Camera-type eye (tissue), 1 donor: ENCODE measurements at places on chromosomes 1 and 21. TPM values are rescaled to one million over a fixed set of nuclear protein-coding genes. Genes with fewer than 3 reads are reported as not detected.

The FABP3 gene
- total RNA-seq = 27.0 TPM

The DDX59 gene
- 38.0 TPM for total RNA-seq

The LGR6 gene
- 3.6 TPM for total RNA-seq

The LCE1D gene
- not detected for total RNA-seq

The JAM2 gene
- 55.3 TPM for total RNA-seq

The TNFSF18 gene
- total RNA-seq = 0.16 TPM

The DCDC2B gene
- not detected for total RNA-seq

The RNF223 gene
- not detected for total RNA-seq

The FTCD gene
- 1.1 TPM for total RNA-seq

The CCDC30 gene
- 8.5 TPM for total RNA-seq

The FAM163A gene
- total RNA-seq = 1.3 TPM

The RAB13 gene
- total RNA-seq = 26.3 TPM

The ESRRG gene
- total RNA-seq = 101 TPM

The RYR2 gene
- 7.6 TPM for total RNA-seq

The KCNAB2 gene
- 17.3 TPM for total RNA-seq

The ZNF695 gene
- total RNA-seq = 3.1 TPM

The LAPTM5 gene
- total RNA-seq = 11.3 TPM

The VAMP3 gene
- total RNA-seq = 63.3 TPM

The BEND5 gene
- total RNA-seq = 16.3 TPM

The KLHL20 gene
- 62.1 TPM for total RNA-seq

The DDAH1 gene
- total RNA-seq = 47.2 TPM

The NBPF10 gene
- total RNA-seq = 2.0 TPM

The IVL gene
- total RNA-seq = 0.44 TPM

The LYPD8 gene
- not detected for total RNA-seq

The CRYZ gene
- 30.3 TPM for total RNA-seq

The SCP2 gene
- 111 TPM for total RNA-seq

The KCNQ4 gene
- total RNA-seq = 7.2 TPM

The PLCH2 gene
- 84.1 TPM for total RNA-seq

The CYP2J2 gene
- total RNA-seq = 2.7 TPM

The FNDC5 gene
- total RNA-seq = 69.1 TPM

The ZBTB7B gene
- total RNA-seq = 14.0 TPM

The SLC16A1 gene
- total RNA-seq = 203 TPM

The FBLIM1 gene
- total RNA-seq = 46.5 TPM

The CCDC181 gene
- total RNA-seq = 57.0 TPM

The NTNG1 gene
- 19.1 TPM for total RNA-seq

The CD55 gene
- total RNA-seq = 27.0 TPM

The TDRD5 gene
- 0.99 TPM for total RNA-seq

The ADGRL2 gene
- total RNA-seq = 280 TPM

The GBP7 gene
- not detected for total RNA-seq

The SLC1A7 gene
- 148 TPM for total RNA-seq

The HPDL gene
- total RNA-seq = 1.4 TPM

The HMGCS2 gene
- total RNA-seq = 0.44 TPM

The CNTN2 gene
- total RNA-seq = 9.5 TPM

The CELA3A gene
- total RNA-seq = not detected

The CCDC185 gene
- not detected for total RNA-seq

The GCSAML gene
- total RNA-seq = 0.82 TPM
